Femur (tissue), 1 donor: ENCODE measurements at places on chromosomes 7 and 10.
A peak's percentile ranks its signal among the peaks of the same experiment; 100 is the strongest.

- DNase-seq, result no peak
Measured at GRCh38 chr10:132663666-132664365, 122.1 kb downstream of the NKX6-2 start.

GRCh38 chr10:21724020-21724589 is 190.1 kb downstream of the MLLT10 start:
- DNase-seq, result no peak

- DNase-seq, result peak; percentile 18
Measured at GRCh38 chr7:1858435-1859265, 188.6 kb downstream of the ELFN1 start.

DNA sequence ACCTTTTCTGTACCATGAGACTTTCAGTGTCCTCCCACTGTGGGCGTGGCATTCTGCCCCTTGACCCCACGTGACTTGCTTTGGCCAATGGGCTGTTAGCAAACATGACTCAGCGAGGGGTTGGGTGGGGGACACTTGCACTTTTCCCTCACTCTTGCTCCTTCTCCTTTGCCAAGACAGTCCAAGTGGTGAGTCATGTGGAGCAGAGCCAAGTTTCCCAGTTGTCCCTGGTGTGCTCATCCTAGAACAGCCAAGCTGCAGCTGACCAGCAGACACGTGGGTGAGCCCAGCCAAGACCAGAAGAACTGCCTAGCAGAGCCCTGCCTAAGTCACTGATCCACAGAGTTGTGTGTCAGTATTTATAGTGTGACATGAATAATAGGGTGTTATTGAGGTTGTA is 82.8 kb upstream of the CPXM2 start:
- DNase-seq, result no peak

GRCh38 chr7:130929896-130930659 is 196.1 kb upstream of the KLF14 start:
- no peak for DNase-seq

DNA sequence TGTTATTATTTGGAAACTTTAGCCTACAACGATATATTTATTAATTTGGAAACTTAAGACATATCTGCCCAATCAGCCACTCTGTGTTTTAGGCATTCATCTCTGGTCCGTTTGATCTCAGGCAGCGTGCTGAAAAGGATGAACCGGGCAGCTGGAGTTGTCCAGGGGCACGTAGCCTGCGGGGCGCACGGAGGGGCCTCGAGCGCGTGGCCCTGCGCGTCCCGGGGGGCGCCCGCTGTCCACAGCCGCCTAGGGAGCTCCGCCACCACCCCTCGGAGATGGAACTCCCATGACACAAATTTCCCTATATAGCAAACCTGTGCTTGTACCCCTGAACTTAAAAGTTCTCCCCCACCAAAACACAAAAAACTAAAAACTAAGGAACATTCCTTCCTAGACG is 24.3 kb upstream of the MKI67 start:
- no peak for DNase-seq

DNA sequence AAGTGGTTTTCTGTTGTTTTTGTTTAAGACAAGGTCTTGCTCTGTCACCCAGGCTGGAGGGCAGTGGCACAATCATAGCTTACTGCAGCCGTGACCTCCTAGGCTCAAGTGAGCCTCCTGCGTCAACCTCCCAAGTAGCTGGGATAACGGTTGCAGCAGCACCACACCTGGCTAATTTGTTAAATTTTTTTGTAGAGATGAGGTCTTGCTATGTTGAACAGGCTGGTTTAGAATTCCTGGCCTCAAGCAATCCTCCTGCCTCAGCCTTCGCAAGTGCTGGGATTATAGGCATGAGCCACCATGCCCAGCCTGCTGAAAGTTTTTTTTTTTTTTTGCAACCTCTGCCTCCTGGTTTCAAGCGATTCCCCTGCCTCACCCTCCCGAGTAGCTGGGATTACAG is 31.1 kb downstream of the PROSER2 start:
- no peak for DNase-seq

GRCh38 chr10:23001901-23002516 is 74.2 kb downstream of the ARMC3 start:
- peak; percentile 31 for DNase-seq

DNA sequence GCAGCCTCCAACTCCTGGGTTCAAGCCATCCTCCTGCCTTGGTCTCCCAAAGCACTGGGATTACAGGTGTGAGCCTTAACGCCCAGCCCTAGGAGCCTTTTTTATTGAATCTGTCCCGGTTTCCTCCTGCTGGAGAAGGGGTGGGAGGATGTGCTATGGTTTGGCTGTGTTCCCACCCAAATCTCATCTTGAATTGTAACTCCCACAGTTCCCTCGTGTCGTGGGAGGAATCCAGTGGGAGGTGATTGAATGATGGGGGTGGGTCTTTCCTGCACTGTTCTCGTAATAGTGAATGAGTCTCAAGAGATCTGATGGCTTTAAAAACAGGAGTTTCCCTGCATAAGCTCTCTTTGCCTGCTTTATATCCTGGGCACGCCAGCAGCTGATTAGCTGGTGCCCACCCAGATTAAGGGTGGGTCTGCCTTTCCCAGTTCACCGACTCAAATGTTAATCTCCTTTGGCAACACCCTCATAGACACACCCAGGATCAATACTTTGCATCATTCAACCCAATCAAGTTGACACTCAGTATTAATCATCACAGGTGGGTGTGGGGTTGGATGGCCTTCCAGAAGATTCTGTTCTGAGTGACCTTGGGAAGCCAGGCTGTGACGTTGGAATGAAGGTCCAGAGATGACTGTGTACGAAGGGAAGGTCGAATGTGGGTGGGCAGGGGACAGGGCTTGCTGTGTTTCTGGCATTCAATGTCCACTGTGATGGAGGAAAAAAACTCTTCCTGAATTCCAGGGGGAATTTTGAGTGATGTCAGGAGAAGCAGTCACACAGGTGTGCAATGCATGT is 33.8 kb upstream of the CUX1 start:
- DNase-seq, result no peak

DNA sequence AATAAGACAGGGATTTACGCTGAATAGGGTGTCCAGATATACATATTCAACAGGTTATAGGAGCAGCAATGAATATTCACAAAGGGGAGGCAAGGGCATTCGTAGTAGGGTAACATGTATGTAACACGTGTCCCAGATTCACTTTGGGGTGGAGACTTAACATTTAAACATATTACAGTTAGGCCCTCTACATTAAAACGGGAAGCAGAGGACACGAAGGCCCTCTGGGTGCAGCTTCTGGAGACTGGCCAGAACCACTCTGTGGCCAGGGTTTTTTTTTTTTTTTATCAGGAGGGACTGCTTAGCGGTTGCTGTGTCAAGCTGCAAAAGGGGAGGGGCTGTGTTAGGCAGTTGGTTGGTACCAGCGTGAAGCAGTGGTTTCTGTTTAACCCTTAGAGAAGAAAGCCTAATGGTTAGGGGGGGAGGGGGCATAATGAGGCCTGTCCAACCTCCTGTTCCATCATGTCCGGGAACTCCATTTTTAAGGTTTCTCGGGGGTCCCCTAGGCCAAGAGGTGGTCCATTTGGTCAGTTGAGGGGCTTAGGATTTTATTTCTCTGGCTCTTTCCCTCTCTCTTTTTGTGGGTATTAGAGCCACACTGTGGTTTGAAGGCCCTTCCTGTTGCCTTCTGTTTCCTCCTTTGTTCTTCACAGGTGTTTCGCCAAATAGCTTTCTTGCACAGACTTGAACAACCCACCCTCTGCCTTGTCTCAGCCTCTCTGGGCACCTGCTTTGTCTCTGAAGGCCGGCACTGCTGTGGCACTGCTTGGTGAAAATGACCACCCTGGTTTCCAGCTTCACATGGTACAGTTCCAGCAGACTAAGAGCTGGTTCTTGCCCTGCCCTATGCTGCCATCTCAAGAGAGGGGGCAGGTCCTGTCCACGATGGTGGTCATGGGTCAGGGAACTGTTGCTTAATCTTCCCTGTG is 26.4 kb downstream of the PRF1 start:
- DNase-seq, result peak; percentile 77

DNA sequence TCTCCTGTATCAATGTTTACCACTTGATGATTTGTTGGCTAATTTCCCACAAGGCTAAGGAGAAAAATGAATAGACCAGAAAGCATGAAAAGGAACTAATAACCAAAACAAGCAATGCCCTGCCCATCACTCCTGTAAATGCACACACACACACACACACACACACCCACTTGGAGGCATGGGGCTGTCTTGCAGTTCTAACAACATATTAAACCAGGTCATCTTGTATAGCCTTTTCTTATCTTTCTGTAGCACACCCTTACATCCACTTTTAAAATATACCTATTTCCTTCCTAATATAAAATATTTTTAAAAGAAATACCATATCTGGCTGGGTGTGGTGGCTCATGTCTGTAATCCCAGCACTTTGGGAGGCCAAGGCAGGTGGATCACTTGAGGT is 105.3 kb downstream of the CTTNBP2 start:
- DNase-seq, result no peak

GRCh38 chr7:20440472-20441105 is 109.9 kb downstream of the ITGB8 start:
- DNase-seq, result no peak

- no peak for DNase-seq
Measured at GRCh38 chr10:100291356-100291755, 4.9 kb upstream of the BLOC1S2 start.

DNA sequence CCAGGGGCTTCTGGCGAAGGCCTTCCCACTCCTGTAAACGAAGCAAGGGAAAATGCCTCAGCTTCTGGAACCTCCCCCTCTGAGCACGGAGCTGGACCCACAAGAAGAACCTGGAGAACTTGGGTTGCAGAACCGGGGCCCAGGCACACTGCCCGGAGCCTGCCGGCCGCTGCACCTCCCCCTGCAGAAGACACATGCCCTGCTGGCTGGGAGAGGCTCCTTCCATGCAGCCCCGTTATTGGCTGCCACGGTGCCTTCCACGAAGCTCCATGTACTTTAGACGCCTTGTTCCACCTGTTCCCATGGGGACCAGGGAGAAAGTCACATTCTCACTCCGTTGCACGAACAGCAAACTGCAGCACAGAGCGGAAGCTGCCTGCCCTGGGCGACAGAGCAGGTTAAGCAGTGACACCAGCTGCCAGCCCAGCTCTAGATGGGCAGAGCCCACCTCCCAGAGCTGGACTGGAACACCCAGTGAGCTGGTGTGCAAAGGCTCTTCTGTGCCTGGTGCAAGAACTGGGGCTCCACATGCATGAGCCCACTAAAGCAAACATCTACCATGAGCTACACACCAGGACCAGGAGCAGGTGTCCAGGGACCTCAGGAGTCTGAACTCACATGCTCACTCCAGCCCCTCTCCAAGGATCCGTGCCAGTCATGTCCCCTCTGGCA is 70.1 kb downstream of the TNS3 start:
- no peak for DNase-seq

- DNase-seq, result no peak
Measured at GRCh38 chr7:7203813-7204575, 21.6 kb downstream of the C1GALT1 start.

GRCh38 chr10:86292462-86293395 is 73.9 kb downstream of the GRID1 start:
- DNase-seq, result no peak

- DNase-seq, result no peak
Measured at GRCh38 chr10:23284674-23285335, 59.8 kb downstream of the C10orf67 start.

- DNase-seq, result peak; percentile 31
Measured at GRCh38 chr10:51986516-51986915, 287.1 kb upstream of the CSTF2T start.

- peak; percentile 47 for DNase-seq
Measured at GRCh38 chr7:117127585-117128168, 174.4 kb downstream of the ST7 start.

DNA sequence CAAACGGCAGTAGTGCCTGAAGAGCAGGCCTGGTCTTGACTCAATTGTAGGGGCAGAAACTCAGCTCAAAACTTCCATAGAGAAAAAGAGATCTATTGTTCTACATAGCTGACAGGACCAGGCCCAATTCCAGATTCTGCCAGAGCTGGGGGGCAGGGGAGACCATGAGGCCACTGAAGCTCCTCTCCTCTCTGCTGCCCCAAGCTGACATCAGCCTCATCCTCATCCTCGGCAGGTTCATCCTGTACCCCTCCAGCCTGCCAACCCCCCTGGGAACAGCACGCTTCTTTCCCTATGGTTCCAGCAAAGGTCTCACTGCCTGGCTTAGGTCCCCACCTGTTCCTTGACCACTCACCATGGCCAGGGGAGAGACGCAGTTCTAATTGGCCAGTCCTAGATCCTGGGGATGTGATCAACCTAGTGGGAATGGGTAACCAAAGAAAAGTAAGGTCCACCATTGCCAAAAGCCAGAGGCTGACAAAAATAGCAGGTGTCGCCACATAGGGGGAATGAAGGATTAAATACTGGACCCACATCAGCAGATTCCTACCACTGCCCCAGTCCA is 42.9 kb downstream of the CCDC3 start:
- no peak for DNase-seq

DNA sequence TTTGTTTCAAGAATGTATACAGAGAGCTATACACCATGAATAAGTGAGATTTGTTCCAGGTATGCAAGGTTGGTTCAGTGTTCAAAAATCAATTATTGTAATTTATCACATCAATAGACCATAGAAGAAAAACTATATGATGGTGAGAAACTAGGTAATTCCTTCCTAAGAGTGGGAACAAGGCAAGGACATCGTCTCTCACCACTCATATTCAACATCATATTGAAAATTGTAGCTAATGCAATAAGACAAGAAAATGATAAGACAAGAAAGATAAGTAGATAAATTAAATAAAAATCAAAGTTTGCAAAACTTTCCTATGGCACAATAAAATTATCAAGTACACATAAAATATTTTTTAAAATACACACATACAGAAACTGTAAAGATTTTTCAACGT is 385.3 kb upstream of the COBL start:
- DNase-seq, result no peak

GRCh38 chr10:89122433-89123051 is 84.6 kb downstream of the CH25H start:
- DNase-seq, result no peak

GRCh38 chr7:15239801-15240200 is 322.0 kb downstream of the AGMO start:
- no peak for DNase-seq

GRCh38 chr10:113732966-113733365 is 18.5 kb upstream of the PLEKHS1 start:
- DNase-seq, result no peak

DNA sequence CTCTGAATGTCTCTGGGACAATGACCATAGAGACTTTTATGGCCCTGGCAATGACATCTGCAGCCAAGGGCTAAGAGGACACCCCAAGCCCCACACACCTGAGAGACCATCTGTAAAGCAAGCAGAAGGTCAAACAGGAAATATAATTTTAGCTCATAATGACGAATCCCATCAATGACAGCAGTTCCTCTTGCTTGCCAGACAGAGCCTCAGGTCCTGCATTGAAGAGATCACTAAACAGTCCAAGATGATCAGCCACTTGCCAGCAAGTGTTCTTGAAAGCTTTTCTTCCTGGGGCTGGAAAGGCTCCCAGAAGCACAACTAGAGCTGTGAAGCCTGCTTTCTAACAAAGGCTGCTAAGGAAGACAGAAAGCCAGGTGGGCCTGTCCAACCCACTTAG is 993.7 kb upstream of the AUTS2 start:
- DNase-seq, result peak; percentile 37

- no peak for DNase-seq
Measured at GRCh38 chr7:153422291-153423209, 629.6 kb upstream of the DPP6 start.
